ENCODE measurements at places on chromosomes 2 and 18.
A peak's percentile ranks its signal among the peaks of the same experiment; 100 is the strongest.

GRCh38 chr2:15800495-15801329 is 139.6 kb upstream of the MYCN start:
- no peak for DNase-seq

- no peak for DNase-seq
These were observed 31.3 kb downstream of the ACKR3 start for GRCh38 chr2:236600892-236601291.

DNA sequence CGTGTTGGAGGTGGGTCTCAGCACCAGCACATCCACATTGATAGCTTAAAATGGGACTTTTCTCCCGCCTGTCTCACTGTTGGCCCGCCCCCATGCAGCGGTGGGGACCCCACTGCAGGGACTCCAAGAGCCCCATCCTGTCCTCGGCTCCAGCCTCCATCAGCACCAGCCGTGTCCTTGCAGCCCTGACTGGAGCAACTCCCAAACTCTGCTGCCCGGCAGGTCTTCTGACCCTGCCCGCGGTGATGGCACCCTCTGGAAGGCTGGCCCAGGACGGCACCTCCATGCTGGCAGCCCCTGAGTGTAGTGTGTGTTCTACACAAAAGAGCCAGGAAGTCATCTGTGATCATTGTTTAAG is 41.6 kb upstream of the KCNG2 start:
- DNase-seq = no peak

GRCh38 chr2:117723888-117724434 is 90.5 kb upstream of the DDX18 start:
- DNase-seq = no peak

- no peak for DNase-seq
These were observed 306.2 kb downstream of the PRKCE start for GRCh38 chr2:45957533-45958227.

DNA sequence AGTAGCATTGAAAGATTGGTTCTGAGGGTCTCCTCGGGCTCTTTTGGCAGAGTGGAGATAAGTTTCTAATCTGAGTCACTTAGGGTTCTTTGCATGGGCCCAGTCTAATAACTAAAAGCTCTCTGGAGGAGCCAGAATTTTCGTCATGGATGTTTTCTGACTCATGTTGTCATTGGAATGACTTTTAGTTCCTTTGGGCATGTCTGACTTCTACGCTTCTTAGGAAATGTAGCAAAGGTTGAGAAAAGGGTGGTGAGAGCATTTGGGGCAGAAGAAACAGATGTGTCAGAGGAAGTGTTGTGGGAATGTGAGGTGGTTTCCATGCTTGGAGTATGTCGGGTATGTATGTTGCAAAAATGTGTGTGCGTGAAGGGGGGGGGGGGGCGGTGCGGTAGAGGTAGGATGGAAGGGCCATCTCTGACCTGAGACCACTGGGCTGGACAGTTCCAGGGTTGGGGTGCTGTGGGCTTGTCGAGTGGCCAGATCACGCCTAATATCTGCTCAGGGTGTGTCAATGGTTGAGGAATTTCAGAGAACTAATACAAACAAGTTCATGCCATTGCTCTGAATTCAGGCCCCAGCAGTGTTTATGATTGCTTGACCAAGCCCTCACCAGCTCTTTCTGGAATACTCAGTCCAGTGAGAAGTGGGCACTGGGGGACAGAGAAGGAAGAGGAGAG is 26.9 kb downstream of the KLHL29 start:
- no peak for DNase-seq

GRCh38 chr18:78072375-78072774 is 822.7 kb downstream of the GALR1 start:
- DNase-seq = no peak

GRCh38 chr18:54329787-54330186 is 27.9 kb downstream of the STARD6 start:
- no peak for DNase-seq

- no peak for DNase-seq
These were observed 9.4 kb upstream of the NEURL3 start for GRCh38 chr2:96514521-96514920.

- DNase-seq = peak; percentile 21
These were observed 757 bp downstream of the HDHD2 start for GRCh38 chr18:47149457-47150028.

Measured in HL-60 (cell line).